Caudate nucleus (tissue), 63 donors: ENCODE measurements at places on chromosomes 1 and 21.

DNA sequence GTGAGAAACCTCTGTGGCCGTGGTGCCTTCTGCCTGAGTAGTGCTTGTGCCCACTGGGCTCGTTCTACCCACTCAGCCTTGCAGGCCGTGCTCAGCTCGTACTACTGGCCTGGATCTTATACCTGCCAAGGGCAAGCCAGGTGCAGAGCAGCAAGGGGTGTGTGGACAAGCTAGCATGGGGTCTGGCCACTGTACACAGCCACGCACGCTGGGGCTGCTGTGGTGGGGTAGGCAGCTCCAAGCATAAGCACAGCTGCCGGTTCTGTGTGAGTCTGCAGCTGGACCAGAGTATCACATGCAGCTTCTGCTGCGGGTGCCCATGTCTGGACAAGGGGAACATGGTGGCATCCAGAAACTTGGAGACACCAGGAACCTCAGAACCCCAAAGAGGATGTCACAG is 16.4 kb downstream of the FAM20B start:
- no peak for DNase-seq

DNA sequence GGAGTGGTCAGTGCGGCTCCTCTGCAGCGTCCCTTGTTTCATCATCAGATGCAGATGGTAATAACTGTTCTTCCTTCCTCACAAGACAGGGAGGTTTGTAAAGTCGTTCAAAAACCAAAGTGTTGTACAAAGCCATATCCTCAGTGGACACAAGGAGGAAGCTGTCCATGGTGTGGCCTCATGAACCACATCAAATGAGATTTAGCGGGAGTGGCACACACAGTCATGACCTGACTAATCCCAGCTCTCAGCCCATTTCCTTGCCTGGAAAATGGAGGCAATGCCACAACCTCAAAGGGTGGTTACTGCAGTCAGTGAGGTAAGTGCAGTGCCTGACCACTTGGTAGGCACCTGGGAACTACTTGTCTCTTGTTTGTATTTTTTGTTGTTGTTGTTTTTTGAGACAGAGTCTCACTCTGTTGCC is 13.4 kb downstream of the ENTREP3 start:
- no peak for DNase-seq

GRCh38 chr1:204240233-204240632 is 26.4 kb upstream of the GOLT1A start:
- no peak for DNase-seq

DNA sequence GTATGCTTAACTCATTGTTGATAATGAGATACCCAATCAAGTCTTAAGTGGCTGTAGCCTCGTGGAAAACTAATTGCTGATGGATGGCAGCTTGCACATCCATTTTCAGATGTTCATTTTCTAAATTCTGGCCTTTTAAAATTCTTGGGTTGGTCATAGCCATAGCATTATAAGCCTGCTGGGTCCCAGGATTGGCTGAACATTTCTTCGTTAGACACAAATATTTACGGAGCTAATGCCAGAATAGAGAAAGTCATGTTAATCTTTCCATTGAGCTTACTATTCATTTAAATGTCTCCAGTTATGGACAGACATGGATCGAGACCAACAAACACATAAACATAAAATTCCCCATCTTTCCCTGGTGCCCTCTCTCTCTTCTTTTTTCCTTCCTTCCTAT is 32.5 kb downstream of the CENPF start:
- DNase-seq: no peak

DNA sequence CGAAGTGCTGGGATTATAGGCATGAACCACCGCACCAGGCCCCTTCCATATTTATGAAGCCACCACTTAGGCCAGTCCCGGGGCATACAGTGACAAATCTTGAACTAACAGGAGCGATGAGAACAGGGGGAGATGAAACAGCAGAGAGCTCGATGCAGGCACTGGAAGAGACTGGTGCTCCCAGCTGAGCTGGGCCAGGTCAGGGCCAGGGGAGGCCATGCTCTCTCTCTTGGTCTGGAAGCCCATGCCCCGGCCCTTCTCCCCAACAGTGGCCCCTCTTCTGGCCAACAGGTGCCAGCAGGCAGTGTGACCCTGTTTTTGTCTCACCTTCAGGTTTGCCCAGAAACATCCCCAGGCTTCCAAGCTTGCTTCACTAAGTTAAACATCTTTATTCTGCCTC is 269.9 kb upstream of the C1orf174 start:
- DNase-seq: no peak

DNA sequence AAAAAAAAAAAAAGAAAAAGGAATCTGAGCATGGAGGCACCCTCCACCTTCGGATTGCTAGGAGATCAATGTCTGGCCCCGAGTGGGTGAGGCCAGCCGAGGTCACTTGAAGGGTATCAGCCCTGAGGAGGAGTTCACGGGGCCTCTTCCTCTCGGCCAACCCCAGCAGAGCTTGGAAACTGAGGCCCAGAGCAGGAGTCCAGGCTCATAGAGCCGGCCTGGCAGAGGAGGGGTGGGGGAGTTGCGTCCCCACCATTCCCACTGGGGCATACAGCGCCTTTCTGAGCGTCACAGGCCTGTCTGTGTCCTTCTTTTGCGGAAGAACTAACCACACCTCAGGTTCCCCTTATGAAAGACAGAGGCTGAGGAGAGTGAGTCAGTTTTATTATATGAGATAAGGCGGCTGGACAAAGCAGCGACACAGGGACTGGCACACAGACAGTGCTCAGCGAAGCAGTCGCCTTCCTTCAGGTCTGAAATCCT is 17.1 kb upstream of the EPHA2 start:
- no peak for DNase-seq

GRCh38 chr1:40363721-40364120 is 9.8 kb upstream of the SMAP2 start:
- no peak for DNase-seq

DNA sequence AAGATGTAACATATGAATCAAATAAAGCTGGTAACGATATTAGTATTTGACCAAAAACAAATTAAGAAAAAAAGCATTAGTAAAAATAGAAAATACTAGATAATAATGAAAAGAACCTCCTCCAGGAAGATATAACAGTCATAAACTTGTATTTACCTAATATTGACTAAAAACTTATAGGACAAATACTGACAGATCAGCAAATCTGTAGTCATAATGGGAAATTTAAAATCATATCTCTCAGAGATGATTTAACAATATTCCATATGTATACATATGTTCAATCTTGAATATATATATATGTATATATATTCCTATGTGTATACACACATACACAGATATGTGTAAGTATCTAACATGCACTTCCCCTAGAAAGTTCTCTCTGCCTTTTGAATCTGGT is 52.0 kb upstream of the FGGY start:
- no peak for DNase-seq

- DNase-seq: no peak
These were observed 64.5 kb upstream of the CSF1 start for GRCh38 chr1:109846162-109846561.

GRCh38 chr1:156760796-156761104 is 6.6 kb upstream of the PRCC start:
- DNase-seq: no peak

GRCh38 chr1:229478852-229479251 is 29.3 kb downstream of the NUP133 start:
- no peak for DNase-seq

DNA sequence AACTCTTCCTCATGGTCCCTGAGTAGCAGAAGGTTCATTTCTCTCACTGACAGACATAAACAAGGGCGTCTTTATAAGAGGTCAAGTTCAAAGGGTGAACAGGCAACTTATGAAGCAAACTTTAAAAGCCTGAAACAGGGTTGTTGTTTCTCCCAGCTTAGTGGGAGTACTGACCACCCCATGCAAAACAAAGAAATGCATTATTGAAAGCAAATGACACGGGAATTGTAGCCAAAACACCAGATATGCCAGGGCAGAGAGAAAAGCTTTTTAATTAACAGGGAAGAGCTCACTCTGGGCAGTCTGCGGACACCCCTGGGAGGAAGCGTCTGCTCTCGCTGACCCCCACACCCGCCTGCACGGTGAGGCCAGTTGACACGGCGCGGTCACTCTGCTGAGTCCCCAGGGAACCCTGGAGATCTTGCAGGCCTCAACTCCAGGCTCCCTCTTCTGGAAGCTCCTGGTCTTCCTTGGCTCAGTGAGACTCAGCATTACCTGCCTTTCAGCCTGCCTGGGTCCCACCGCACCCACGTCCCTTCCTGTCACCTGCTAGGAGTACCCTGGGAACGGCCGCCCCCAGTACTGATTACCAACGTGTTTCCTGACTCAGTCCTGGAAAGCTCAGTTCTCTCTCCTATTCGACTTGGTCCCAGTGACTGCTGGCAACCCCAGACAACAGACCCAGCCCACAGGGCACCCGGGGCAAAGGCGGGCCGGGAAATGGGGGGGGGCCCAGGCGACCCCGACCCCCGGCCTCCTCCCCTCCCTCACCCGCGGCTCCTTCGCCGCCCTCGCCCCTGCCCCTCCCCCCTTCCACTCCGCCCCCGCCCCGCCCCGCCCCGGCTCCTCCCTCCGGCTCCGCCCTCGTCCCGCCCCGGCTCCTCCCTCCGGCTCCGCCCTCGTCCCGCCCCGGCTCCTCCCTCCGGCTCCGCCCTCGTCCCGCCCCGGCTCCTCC is 972 bp downstream of the CFAP410 start:
- peak; percentile 82 for DNase-seq

GRCh38 chr21:45228171-45228641 is 59.5 kb downstream of the POFUT2 start:
- no peak for DNase-seq

DNA sequence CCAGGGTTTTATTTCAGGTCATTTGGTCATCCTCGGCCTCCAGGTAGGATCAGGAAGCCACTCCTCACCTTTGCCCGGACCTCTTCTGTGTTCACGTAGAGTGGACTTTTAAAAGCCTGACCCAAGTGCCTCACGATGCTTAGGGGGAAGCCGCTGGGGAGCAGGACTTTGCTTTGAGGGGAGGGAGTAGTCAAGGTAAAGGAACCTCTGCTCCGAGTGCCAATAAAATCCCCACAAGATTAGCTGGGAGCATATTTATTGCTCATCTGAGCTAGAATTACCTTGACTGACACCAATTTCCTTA is 603 bp upstream of the DHRS3 start:
- DNase-seq: no peak

- no peak for DNase-seq
These were observed 22.7 kb downstream of the PTP4A2 start for GRCh38 chr1:31915438-31915837.

DNA sequence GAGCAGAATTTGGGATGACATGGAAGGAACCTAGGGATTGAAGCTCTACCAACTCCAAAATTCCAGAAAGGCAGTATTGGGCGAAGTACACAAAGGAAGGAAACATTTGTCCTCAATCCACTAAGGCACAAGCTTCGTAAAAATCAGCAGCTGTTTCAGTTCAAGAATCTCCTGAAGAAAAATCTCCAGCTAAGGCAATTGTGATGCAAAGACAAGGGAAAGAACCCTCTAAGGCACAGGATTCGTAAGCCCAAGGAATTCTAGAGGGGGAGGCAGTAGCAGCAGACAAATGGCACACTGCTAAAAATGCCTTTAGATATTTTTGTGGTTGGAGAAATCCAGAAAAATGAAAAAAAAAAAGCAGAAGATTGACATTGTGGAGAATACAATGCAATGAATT is 64.5 kb upstream of the PLPPR5 start:
- DNase-seq: no peak

DNA sequence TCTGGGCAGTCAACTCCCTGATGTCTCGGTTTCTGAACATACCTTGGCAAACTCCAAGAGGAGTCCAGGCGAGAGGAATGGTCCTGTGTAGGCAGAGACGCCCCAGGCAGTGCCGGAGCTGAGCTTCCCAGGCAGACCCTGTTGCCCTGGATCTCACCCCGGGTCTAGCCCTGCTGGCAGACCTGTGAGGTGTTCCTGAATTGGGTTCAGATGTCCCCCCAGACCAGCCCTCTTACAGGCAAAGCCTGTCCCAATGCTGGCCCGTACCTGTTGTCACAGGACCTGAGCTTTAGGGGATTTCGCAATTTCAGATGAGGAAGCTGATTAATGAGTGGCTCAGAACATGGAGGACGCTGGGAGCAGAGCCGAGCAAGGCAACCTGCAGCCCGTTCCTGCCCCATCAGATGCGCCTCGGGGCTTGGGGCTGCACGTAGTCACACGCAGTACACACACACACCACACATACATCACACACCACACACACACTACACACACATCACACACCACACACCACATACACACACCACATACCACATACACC is 38.5 kb upstream of the PDE9A start:
- no peak for DNase-seq

DNA sequence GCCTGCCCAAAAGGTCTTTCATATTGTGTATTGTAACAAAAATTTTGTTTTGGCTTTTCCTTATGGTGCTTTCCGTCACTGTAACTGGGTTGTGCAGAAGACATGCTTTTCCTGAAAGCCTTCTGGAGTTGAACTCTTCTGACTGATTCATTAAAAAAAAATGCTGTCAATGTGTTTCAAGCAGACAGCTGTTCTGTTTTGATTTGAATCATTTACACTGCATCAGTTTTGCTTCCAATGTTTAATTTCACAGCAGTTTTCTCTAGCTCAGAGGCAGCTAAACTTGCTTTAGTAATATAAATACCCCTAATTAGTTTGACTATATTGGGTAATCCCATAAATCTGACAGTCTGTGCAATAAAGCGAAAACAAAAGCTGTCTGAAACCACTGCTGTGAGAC is 7.9 kb downstream of the UTP11 start:
- DNase-seq: no peak

- DNase-seq: no peak
These were observed 50.7 kb upstream of the KCNE2 start for GRCh38 chr21:34313116-34313515.

GRCh38 chr1:153597206-153597605 is 15.7 kb downstream of the S100A16 start:
- no peak for DNase-seq

- no peak for DNase-seq
These were observed 445.9 kb downstream of the SETD4 start for GRCh38 chr21:35614396-35614921.

DNA sequence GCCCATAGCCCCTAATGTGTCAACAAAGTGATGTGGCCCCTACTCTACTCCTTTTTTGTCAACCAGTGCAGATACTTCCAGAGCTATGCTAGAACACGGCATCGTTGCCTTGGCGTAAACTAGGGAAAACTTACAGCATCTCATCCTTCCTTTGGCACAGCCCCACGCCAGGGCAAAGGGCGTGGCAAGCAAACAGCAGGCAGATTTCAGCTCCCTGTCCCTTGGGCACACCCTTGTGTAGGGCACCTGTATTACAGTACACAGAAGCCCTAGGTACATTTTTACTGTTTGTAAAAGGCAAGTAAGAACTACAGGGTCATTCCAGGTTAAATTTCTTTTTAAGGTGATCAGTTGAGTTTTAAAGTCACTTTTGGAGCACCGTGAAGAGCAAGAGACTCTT is 29.3 kb downstream of the PRDX6 start:
- DNase-seq: no peak

GRCh38 chr1:115090186-115090490 is 835 bp upstream of the TSPAN2 start:
- DNase-seq: no peak

- no peak for DNase-seq
These were observed 59.3 kb downstream of the MAN1C1 start for GRCh38 chr1:25675729-25676476.
